ENCODE measurements at places on chromosomes 3 and 15. TPM values are rescaled to one million over a fixed set of nuclear protein-coding genes. Genes with fewer than 3 reads are reported as not detected.

GRCh38 chr15:42984493-42985034, 64.0 kb upstream of the TTBK2 start:
- no peak for DNase-seq

DNA sequence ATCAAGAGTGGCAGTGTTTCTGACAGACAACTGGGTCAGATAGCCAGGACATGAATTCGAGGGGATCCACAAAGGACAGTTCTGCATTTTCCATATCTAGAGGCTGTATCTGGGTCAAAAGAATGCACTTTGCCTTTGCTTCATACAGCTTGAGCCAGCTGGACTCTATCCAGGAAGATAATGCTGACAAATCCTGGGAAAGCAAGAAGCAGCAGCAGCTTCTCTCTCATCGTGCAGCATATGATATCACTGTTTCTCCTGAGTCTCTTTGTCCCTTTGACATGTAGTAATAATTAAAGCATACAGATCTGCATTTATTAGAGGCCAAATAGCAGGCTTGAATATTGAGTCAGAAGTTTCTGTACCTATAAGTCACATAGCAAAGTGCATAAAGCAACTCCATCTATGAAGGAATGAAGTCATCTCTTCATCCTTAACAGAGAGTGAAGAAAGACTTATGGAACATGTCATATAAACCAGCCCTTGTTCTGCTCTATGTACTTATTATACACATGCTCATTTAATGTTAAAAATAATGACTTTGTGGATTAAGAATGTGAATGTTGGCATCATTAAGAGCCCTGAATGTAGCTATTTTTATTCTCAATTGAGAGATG, 236.8 kb upstream of the GBE1 start:
- DNase-seq, result peak; percentile 45

DNA sequence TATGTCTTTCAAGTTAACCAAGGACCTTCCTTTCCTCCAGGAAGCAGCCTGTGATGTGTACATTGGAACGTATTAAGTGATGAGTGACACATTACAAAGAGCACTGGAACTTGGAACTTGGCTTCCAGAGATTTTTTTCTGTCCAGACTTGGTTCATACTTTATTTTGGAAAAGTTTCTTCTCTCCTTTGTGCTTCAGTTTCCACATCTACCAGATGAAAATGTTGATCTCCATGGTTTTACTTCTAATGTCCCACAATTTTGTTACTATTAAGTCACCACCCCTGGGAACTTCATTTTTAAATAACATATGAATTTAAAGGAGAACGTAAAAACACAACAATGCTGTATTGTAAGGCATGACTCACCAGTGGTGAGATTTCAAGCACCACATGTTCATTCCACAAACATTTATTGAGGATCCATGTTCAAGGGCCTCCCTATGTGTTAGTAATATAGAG, 290.7 kb upstream of the LMCD1 start:
- DNase-seq, result peak; percentile 66

- no peak for DNase-seq
These were observed 210.9 kb upstream of the LYSMD4 start for GRCh38 chr15:99944131-99944530.

DNA sequence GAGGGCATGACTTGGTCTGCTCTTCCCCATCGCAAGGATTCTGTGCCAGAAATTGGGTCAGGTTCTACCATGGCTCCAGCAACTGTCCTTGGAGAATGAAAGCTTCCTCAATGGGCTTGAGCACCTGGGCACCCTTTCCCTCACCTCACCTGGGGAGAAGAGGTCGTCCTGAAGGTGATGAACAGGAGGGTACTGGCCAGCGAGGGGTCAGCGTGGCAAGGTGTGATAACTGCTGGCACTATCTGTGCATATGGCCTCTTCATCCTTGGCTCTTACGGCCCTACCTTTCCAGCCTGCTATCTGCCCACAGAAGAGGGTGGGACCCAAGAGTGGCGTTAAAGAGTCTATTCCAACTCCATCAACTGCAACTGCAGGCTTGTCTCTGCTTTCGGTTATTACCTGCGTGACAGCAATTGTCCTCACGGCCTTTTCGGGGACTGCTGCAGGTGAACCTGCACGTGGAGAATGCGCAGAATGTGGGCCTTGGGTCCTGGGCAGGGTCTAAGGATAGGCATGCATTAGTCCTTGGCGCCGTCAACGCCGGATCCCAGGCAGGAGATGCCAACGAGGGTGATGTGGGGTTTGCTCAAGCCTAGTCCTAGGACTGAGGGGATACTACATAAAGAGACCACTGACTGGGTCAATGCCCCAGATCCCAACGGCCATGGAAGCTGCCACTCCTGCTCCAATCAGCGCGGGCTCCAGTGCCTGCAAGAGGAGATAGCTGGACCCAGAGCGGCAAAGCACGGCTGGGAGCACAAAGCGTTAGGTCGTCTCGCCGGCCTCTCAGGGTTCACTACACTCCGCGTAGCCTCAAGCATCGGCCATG, 625 bp upstream of the RBM15B start:
- DNase-seq, result no peak

- no peak for DNase-seq
These were observed 250.3 kb downstream of the EDEM1 start for GRCh38 chr3:5437783-5438323.

DNA sequence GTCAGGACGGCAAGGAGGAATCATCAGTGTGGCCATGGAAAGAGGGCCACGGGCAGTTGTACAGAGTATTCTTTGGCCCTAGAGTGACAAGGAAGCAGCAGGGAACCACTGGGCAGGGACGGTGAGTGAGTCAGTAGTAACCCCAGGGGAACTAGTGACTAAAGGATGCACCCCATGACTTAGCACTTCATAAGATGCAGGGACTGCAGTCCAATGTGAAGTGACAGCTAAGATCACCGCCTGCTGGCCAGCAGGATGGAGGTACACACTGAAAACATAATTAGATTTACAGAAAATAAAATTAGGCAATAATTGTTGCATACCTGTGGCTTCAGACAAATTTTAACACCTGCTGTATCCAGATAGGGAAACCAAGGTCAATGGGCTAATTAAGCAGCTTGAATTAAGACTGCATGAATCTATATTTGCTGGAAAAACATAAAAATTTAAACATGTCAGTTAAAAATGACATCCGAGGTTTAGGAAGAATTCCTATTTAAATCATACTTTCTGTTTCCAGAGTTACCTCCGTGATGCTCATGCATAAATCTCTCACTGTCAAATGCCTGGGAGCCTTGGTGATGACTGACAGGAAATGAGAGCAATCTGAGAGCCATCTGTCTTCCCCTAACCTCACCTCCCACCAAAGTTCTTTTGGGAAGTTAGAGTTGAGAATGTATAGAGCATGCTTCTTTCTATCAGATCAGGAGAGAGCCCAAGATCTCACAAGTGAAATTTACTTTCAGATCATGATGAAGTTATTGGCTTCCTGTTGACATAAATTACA, 56.5 kb downstream of the DCLK3 start:
- no peak for DNase-seq

GRCh38 chr15:79204886-79205675, 77.4 kb upstream of the ANKRD34C start:
- no peak for DNase-seq

DNA sequence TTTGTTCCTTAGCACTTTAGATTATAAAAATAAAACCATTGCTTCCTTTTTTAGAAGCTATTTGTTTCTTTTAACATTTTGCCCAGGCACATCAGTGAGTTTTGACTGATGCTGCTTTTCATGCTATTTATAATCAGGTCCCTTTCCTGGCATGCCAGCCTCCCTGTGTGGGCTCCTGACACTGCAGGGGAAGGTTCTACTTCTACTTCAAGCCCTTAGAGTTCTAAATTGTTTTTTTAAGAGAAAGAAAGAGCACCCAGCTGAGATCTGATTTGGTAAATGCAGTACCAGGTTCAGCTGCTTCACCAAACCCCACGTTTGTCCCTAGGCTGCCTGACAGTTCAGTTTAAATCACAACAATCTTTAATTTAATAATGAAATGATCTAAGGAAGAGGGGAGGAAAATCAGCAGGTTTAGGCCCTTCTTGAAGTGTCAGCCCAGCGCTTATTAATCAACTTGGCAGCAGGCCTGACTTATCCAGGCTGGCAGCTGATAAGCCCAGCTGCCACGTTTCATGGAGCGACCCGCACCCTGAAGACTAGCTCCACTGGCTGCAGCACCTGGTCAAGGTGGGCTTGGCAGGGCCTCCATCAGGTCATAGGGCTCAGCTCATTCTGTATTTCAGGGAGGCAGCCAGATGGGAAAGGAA, 29.0 kb downstream of the HGD start:
- DNase-seq, result no peak

DNA sequence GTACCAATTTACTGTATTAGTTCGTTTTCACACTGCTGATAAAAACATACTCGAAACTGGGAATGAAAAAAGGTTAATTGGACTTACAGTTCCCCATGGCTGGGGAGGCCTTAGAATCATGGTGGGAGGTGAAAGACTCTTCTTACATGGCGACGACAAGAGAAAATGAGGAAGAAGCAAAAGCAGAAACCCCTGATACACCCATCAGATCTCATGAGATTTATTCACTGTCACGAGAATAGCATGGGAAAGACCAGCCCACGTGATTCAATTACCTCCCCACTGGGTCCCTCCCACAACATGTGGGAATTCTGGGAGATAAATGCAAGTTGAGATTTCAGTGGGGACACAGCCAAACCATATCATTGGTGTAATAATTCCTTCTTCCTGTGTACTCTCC, 69.6 kb downstream of the C3orf20 start:
- DNase-seq, result no peak

DNA sequence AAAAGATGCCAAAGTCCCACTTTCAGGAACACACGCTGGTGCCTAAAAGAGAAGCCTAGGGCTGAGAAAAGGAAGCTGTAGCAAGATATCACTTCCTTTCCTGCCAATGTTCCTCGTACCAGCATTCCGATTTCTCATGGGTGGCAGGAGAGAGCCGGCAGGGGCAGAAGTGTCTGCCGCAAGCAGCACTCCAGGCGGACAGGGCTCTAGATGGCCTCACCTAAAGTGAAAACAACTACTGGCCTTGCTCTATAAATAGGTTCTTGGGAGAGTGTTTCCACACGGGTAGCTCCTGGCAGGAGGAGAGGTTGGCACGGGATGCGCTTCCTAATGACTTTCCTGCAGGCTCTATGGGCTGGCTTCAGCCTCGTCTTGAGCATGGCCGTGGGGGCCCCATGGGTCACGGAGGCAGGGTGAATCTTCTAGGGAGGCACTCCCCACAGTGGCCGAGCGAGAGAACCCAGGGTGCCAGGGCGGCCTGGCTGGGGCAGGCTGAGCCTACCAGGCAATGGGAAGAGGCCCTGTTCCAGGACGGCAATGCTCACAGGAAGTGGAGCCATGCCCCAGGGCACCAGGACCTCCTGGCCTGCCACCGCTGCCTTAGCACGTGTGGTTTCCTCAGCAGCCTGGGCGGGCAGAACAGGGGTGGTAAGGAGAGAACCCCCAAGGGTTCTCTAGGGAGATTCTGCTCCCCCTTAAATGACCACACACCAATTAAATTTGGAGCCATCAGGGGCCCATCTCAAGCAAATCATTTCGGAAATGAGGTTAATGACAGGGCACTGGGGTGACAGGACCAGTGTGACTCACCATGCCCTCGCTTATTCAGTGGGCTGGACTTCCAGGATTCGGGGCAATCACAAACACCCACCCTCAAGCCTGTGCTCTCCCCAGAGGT, 14.6 kb upstream of the DUSP7 start:
- DNase-seq, result peak; percentile 48

DNA sequence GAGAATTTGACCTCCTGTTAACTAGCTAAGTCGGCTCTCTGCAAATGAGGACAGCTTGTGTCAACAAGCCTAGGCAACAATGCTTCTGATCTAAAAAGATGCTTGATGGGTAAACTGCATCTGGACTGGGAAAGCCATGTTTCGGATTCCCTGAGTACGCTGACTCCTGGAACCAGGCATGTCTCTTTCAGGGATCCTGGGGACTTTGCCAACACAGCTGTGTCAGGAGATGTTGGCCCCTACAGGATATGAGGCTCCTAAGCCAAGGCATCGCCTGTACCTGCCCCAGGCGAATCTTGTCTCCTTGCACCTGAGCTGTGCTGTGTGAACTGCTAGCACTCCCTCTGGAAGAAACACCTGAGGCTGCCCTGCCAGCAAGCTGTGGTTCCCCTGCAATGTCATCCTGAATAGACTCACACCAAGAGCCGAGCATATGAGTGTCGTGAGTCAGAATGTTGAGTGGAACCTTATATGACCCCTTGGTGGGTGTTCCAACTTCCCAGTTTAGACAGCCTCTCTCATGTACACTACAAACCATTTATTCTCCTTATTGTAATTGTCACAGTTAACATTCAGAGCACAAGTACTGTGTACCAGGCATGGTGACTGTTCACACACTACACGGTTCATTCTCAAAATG, 17.0 kb downstream of the EOGT start:
- no peak for DNase-seq

DNA sequence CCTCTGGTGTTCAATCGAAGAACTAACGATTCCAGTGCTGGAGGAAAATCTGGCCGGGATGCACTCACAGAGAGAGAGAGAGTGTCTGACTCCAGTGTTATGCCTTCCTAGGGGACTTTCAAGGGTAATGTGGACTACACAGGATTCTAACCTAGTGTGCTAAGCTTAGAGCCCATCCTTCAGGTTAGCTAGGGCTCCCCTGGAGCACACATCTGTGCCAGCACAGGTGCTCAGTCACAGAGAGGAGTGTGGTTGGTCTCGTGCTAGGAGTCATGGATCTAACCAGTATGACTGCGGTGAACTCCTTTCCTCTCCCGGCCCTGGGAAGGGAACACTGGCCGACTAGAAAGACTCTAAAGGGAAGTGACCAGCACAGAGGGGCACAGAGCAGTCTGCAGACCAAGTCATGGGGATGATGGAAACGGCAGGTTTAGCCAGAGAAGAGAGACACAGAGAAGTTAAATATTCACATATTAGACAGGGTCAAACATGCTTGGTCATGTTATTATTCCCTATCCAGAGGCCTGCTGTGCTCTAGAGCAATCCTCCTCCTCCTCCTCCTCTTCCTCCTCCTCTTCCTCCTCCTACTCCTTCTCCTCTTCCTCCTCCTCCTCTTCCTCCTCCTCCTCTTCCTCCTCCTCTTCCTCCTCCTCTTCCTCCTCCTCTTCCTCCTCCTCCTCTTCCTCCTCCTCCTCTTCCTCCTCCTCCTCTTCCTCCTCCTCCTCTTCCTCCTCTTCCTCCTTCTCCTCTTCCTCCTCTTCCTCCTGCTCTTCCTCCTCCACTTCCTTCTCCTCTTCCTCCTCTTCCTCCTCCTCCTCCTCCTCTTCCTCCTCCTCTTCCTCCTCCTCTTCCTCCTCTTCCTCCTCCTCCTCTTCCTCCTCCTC, 280.3 kb downstream of the XXYLT1 start:
- no peak for DNase-seq

LRRC15 gene
- 1.7 TPM for polyA plus RNA-seq

TM6SF1 gene
- polyA plus RNA-seq, result 49.6 TPM

NRG4 gene
- polyA plus RNA-seq, result 0.53 TPM

APBA2 gene
- polyA plus RNA-seq, result 4.6 TPM

GUCA1C gene
- polyA plus RNA-seq, result not detected

UBXN7 gene
- polyA plus RNA-seq, result 13.4 TPM

FES gene
- polyA plus RNA-seq, result 15.7 TPM

AGBL1 gene
- polyA plus RNA-seq, result 18.5 TPM

C3orf20 gene
- 0.18 TPM for polyA plus RNA-seq

MYH15 gene
- polyA plus RNA-seq, result 0.38 TPM
